NCI-H526 (cell line): ENCODE measurements at places on chromosomes 11 and 22.
A peak's percentile ranks its signal among the peaks of the same experiment; 100 is the strongest.

DNA sequence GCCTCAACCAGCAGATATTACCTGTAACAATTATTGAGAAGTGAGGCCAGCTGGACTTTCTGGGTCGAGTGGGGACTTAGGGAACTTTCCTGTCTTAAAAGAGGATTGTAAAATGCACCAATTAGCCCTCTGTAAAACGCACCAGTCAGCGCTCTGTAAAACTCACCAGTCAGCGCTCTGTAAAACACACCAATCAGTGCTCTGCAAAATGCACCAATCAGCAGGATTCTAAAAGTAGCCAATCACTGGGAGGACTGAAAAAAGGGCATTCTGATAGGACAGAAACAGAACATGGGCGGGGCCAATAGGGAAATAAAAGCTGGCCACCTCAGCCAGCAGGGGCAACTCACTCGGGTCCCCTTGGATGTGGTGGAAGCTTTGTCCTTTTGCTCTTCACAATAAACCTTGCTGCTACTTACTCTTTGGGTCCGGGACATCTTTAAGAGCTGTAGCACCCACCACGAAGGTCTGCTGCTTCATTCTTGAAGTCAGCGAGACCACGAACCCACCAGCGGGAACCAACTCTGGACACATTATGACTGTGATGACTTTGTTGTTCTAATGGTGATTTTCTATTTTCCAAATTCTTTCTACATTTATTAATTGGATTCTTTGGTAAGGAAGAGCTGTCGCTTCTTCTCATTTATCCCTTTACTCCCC, 40.2 kb upstream of the FGF3 start:
- DNase-seq, result no peak

DNA sequence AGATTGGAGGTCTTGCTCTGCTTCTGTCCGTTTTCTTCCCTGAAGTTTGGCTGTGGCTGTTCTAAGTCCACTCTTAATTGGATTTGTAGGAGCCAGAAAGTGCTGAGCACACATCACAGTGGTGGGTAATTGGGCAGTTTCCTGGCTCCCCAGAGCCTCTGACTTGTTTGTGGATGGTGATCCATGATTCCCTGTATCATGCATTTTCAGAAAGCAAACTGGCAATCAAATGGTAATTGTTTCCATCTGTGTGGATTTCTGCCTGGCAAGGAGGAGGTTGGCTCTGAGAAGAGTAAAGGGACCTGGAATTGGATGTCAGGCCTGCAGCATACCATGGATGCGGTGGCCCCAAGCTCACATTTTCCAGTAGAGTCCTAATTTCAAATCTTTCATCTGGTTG, 49.5 kb downstream of the PPFIBP2 start:
- no peak for DNase-seq

- no peak for DNase-seq
These were observed 37.8 kb downstream of the PGR start for GRCh38 chr11:101091781-101092180.

DNA sequence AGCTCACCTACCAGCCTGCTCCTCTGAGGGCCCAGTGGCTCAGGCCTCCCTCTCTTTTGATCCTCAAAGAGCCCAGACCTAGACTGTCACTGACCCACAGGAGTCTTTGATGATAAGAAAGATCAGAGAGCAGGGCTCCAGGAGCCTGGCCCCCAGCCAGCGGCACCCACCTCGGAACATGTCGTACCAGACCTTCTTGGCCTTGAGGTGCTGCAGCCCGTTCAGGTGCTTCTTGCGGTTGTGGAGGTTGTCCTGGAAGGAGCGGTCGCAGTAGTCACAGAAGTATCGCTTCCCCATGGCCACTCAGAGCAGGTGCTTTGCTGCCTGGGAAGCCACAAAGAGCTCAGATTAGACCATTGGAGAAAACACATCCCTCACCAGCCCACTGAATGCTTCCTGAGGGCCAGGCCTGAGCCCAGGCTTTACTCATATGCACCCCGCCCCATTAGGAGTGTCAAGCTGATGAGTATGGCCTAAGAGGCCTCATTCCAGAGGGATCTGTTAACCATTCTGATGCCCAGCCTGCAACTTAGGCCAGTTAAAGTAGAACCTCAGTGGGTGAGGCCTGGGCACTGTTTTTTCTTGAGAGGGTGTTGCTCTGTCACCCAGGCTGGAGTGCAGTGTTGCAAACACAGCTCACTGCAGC, 18.4 kb downstream of the ZMAT5 start:
- no peak for DNase-seq

DNA sequence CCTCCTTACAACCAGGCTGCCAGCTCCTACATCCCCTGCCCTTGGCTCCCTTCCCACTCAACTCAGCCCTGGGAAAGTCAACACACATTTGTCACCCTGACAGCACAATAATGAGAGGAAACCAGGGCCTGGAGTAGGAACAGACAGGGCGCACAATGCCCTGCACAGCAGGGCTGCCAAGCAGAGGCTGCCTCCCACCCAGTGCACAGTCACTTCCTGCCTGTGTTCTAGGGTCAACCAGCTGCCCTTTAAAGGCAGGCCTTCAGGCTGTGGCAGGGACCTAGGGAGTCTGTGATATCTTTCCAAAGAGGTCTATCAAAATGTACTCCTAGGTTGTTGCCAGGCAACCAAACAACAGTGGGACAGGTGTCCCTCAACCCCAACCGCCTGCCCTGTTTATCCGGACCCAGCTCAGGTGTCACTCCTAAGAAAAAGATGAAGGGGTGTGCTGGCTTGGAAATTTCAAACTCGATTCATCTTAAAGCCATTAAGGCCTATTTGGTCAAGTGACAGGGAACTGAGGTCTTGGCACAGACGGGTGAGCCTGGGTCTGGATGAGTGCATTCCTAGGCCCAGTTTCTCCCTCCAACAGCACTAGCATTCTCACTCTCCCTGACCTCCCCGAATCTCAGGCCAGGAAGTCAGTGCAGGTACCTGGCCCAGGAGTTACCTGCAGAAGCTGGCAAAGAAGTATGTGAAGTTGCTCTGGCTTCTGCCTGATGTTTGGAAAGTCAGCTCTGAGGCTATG, 110.3 kb upstream of the PITPNB start:
- peak; percentile 38 for DNase-seq

DNA sequence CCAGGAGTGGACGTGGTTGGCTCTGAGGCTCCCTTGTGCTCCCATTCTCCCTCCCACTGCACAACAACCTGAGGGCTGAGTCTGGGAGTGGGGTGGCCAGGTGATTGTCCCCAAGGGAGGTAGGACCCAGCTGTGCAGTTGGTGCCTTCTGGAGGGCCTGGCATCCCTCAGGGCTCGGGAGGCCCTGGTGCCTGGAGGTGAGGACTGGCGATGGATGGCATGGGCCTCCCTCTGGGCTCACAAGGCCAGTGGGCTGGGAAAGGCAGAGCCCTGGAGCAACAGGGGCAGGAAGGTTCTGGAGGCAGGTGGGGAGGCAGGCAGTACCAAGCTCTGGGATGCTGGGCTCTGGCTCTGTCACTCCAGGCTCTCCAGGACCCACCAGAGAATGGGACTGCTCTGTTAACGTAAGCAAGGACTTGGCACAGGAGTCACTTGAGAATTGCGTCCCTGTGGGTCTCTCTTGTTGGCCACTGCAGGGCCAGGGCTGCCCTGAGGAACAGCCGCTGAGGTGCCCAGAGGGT, 114.2 kb downstream of the KCNQ1OT1 start:
- no peak for DNase-seq

DNA sequence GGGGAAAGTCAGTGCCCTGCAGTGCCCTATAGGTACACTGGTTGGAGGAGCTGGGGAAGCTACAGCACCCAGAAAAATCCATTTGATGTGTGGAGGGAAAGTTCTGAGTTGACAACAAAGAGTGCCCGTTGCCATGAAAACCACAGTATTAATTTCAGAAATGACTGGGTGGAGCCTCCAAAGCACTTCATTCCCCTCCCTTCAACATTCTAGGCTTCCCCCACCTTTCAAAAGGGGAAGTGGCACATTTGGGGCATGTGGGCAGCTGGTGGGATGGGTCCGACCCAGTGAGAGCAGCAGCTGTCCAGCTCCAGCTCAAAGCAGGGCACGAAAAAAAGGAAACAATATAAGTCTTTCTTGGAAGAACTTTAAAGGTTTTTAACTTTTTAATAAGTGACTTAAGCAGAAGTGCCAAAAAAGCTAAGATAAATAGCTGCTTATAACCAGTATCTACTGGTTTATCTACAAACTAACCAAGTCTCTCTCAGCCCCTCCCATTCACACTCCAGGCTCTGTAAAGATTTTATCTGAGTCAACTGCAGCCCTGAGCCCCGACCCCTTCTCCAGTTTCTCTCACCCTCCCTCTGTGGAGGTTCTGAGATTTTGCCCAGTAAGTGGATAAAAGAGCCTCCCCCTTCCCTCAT, 9.0 kb upstream of the AHNAK start:
- no peak for DNase-seq

DNA sequence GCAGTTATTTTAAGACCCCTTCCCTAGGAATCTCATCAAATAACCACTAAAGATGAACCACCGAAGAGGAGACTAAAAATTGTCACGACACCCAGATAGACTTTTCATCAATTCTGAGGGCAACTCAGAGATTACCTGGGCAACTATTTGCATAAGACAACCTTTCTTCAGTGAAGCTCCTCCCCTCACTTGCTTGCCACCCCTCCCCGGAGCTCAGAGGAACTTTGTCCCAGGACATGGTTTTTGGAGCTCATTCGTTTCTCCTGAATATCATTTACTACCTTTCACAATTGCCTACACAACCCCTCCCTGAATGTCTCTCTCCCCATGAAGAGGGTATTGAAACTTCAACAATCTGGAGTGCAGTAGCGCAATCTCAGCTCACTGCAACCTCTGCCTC, 3.9 kb downstream of the AGBL2 start:
- no peak for DNase-seq

GRCh38 chr22:39248254-39248653, 3.5 kb upstream of the PDGFB start:
- DNase-seq, result no peak

GRCh38 chr22:36790648-36791047, 14.7 kb upstream of the IFT27 start:
- no peak for DNase-seq

GRCh38 chr11:31887180-31887579, 76.1 kb upstream of the PAX6 start:
- peak; percentile 41 for DNase-seq

GRCh38 chr11:57662893-57663292, 5.0 kb upstream of the ZDHHC5 start:
- DNase-seq, result no peak
